ENCODE measurements at places on chromosomes 2 and 18.

DNA sequence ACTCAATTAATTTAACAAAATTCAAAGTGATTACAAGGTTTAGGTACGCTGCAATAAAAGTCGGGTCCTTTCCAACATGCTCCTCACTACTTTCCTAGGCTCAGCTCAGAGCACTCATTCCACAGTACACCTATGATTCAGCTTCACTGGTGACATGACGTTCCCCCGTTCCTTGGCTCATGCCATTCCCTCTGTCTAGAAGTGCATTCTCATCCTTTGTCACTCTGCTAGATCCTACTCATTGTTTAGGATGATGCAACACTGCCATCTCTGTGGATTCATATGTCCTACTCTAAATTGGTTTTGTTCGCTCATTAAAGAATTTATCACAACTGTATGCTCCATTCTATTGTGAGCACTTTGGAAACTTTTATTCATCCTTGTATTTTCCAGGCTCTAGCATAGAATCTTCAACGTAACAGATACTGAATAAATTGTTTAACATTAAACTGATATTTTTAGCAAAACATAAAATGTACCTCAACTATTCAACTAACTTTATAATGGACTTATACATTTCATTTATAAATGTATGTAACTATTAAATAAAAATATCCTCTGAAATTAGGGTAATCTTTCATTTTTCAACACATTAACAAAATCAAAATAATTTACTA lies 78.6 kb downstream of the FAM228A start:
- DNase-seq: no peak

- DNase-seq: no peak
Observed at GRCh38 chr2:175175896-175176295, 5.6 kb downstream of the ATP5MC3 start.

GRCh38 chr2:147096671-147097070 lies 748.2 kb upstream of the ACVR2A start:
- no peak for DNase-seq

DNA sequence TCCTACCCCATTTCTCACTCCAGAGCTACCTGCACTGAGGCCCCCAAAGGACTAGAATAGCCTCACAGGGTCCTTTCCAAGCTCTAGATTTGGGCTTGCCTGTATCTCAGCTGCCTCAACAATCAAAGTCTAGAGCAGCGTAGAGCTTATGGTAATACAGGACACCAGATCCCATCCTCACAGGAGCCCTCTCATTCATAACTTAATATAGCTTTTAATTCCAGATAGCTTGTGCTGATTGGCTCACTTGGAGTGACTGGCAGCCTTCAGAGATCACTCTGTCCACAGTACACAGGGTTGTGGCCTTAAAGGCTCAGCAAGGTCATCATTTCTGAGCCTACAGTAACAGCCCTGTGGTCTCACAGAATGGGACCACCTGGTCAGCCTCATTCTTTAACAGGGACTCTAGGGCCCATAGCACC lies 51.4 kb downstream of the ZFP36L2 start:
- DNase-seq: no peak

DNA sequence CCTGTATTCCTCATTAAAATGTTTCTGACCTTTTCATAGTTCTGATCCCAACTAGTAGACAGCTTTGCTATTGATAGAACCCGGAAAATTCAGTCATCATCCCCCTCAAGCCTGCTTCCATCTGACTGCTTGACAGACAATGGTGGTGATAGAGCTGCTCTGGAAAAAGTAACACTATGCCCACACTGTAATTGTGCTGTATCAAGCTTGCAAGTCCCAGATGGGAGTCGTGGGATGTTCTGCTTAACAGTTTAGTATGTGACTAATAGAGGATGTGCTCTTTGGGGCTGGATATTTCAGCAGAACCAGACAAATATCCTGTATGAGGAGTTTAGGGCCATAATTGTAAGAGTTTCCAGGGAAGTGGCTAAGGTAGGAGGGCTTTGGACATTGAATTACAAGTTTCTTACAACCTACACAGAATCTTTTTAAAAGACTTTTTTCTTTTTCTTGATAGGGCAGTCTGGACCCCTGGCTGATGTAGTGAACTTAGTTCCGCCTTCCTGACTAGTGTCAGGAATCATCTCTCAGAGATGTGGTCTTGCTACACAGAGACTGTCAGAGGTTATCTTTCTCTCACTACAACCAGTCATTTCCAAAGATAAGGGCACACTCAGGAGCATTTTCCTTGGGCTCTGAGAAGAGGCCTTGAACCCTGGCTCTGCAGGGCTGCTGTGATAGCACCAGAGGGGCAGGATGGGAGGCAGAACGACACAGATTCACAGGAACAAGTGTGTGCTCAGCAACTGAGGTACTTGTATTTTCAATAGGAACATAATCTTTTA lies 158.0 kb upstream of the RBMS1 start:
- no peak for DNase-seq

DNA sequence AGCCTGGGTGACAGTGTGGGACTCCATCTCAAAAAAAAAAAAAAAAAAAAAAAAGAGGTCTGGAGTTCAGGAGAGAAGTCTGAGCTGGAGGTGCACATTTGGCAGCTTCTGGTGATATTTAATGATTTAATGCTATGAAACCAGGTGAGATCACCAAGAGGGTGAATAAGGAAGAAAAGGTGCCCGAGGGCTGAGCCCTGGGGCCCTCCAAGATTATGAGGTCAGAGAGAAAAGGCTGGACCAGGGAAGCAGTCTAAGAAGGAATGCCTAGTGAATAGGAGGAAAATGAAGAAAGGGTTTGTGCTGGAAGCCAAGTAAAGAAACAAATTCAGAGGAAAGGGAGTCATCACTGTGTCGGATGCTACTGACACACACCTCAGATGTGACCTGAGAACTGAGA lies 88.0 kb upstream of the PELI1 start:
- no peak for DNase-seq

DNA sequence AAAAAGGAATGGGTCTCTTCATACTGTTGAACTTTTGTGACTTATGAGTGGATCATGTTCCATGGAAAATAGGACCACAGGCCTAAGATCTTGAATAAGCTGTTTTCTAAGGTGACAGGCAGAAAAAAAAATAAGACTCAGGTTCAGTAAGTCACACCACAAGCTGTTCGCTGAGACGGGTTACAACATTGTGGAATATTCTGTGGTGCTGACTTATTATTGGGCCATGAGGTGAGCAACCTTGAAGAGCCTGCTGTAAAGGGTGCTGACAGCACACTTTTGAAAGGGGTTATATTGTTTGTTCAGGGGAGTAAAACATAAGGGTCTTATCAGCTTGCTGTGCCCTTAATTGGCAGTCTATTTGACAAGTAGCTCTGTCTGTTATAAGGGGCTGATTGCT lies 439.8 kb upstream of the SLC14A2 start:
- DNase-seq: no peak

DNA sequence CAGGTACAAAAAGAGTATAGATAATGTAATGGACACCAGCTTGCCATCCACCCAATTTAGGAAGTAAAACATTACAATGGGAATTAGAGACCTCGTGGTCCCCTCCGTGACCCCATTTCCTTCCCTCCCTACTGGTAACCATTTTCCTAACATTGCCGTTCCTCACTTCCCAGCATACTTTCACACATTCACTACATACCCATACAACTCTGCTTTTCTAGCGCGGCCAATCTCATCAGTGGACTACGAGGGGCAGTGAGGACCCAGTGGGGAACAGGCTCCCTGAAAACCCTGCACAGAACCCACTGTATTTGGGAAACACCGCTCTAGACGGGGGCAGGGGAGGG lies 1.1 kb downstream of the ENOSF1 start:
- no peak for DNase-seq

- peak; percentile 75 for DNase-seq
Observed at GRCh38 chr2:241373446-241373845, 17.4 kb downstream of the FARP2 start.

- DNase-seq: no peak
Observed at GRCh38 chr2:138486363-138487198, 15.0 kb upstream of the SPOPL start.

Data from D721Med (cell line).